Activated effector memory CD4-positive, alpha-beta T cell treated with anti-CD3 and anti-CD28 coated beads, Interleukin-2, amount 50 U/mL, for 16 hours (primary cell): ENCODE measurements at places on chromosomes 1 and 21.

GRCh38 chr1:170415710-170416372 is 116.1 kb upstream of the GORAB start:
- no peak for DNase-seq

GRCh38 chr21:39029086-39029755 is 154.0 kb downstream of the PSMG1 start:
- no peak for DNase-seq

- no peak for DNase-seq
Observed at GRCh38 chr1:204991342-204991844, 51.6 kb upstream of the CNTN2 start.

DNA sequence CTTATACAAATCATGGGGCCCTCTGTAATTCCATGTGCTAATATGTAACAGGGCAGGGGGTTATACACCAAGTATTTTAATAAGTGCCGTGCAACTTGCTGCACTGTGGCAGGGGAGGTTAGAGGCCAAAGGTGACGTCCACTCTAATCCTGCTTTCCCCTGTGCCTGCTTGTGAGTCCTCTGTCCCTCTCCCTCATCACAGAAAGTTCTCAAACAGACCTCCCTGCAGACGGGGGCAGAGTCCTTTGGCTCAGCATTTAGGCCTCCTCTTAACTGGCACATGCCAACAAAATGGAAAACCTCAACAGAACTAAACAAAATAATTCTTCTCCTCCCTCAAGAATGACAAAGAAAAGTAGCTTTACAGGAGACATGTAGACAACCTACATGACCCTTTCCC is 2.9 kb downstream of the RXRG start:
- no peak for DNase-seq

GRCh38 chr1:175514387-175514953 is 228.9 kb downstream of the TNR start:
- DNase-seq = no peak

- peak; percentile 24 for DNase-seq
Observed at GRCh38 chr1:36622741-36623648, 140.3 kb upstream of the CSF3R start.

GRCh38 chr1:160414881-160415280 is 14.5 kb downstream of the VANGL2 start:
- no peak for DNase-seq

DNA sequence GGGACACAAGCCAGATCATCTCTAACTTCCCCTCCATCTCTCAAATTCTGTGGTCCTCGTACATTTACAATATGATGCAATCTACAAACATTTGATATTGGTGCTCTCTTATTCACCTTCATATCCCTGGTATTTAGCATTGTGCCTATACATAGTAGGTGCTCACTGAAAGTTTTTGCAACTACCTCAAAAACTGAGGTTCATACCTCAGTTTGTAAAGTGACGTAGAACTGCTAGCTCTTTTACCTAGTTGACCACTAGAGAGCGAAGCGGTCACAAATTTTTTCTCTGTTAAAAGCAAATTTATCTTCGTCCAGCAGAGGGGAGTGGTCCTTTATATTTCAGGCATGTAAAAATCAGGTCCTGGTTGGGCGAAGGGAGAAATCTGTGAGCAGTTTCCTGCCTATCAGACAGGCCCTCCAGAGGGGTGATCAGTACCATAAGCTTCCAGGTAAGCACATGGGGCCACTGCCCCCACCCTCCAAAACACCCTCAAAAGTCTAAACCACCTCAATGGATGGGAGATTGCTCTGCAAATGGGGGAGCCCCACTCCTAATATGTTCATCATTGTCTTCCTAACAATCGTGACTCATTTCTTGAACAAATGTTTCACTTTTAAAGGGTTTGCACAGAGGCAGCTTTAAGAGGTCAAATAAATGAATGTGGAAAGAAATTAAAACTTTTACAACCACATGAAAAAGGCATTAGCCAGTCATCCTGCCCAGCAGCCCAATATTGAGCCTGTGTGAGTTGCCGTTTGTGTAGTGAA is 10.6 kb upstream of the HLCS start:
- DNase-seq = peak; percentile 73

DNA sequence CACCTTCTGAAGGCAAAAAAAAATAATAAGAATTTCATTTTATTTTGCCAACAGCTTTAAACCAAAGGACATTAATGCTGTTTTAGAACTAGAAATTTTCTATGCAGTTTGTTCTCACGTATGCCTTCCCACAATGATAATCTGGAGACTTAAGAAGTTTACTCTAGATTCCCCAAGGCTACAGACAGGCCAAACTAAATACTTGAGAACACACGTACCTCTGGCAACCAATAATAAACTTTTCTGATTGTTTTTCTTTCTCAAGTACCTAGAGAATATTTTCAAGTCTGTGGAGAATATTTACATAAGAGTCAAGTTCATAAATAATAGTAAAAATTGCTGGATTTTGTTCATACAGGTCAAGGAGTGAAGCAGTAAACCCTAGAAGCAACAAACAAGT is 15.9 kb downstream of the CLDN8 start:
- no peak for DNase-seq

DNA sequence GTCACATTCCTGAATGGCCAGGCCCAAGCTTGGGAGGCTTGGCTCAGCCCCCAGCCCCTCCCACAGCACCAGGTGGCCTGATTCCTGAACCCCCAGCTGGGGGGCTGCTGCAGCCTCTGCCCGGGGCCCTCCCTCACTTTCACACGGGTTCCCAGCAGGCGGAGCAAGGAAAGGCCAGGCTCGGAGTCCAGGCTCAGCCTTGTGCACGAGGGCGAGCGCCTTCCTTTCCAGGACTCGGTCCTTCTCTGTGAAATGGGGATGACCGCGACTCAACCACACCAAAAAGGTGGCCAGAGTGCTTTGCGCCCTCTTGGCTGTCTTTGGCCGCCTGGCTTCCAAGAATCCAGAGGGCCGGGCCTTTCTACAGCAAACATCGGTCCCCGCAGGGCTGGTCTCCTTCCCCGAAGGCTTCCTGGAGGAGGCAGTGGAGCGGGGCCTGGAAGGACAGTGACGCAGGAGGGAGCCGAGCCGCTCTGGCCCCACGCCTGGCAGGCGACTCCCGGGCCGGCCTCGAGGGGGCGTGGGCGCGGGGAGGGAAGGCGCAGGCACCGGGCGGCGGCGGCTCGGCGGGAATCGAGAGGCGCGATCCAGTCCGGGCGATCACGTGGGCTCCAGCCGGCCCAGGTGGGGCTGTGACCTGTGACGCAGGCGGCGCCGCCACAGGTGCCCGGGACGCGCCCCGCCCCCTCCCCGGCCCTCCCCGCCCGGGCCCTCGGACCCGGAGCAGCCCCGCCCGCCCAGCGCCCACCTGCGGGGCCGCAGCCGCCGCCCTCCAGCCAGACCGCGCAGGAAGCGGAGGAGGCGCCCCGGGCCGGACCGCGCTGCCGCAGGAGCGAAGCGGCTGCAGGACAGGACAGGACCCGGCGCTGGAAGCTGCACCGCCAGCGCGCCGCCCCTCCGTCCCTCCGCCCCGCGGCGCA is at the start of gene ARHGEF16:
TSS of gene ARHGEF16 (plus strand) at position 775 of the 920 bp plus-strand sequence. CDS start 8,420 bp downstream, outside the sequence.
- DNase-seq = peak; percentile 74

DNA sequence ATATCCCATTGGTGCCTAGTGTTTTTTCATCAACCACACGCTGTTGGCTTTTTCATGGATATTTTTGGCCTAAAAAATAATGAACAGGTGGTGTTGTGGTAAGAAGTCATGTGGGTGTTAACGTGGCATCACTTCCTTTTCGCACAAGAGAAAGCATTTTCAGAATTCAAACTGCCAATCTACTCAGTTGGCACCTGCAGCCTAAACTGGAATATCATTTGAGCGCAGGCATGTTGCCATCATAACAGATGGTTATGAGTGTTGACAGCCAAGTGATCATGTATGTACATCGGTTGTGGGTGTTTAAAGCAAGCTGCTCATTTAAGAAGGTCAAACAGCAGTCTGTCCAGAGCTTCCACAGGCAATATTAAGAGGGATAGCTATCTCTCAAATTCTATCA is 1963.0 kb downstream of the NCAM2 start:
- no peak for DNase-seq

- DNase-seq = no peak
Observed at GRCh38 chr21:15219039-15219438, 154.2 kb upstream of the NRIP1 start.

DNA sequence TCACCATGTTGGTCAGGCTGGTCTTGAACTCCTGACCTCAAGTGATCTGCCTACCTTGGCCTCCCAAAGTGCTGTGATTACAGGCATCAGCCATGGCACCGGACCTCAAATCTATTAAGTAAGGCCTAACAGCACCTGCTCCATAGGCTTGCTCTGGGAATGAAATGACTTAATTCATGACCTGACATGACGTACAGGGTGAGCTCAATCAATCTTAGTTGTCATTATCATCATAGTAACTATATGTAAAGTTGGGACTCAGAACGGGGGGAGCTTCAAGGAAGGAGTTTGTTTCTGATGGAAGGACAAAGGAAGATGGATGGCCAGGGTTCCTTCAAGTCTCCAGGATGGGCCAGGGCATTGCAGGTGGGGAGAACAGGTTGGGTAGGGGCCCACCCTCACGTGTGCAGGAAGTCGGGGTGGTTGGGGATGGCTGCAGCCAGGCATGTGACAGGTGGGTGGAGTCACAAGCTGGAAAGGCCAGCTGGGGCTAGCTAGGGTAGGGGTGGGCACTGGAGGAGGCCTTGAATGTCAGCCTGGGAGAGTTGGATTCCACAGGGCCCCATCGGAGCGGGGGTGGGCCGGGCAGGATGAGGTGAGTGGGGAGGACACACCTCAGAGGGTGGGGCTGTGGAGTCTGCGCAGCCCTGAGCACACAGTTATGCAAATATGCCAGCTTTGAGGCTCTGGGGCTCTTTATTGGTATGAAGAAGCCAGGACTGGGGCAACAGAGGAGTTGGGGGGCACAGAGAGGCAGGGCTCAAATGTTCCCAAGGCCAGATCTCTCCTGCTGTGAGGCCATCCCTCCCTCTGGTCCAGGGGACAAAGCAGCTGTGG is 9.6 kb downstream of the TRIM62 start:
- no peak for DNase-seq

DNA sequence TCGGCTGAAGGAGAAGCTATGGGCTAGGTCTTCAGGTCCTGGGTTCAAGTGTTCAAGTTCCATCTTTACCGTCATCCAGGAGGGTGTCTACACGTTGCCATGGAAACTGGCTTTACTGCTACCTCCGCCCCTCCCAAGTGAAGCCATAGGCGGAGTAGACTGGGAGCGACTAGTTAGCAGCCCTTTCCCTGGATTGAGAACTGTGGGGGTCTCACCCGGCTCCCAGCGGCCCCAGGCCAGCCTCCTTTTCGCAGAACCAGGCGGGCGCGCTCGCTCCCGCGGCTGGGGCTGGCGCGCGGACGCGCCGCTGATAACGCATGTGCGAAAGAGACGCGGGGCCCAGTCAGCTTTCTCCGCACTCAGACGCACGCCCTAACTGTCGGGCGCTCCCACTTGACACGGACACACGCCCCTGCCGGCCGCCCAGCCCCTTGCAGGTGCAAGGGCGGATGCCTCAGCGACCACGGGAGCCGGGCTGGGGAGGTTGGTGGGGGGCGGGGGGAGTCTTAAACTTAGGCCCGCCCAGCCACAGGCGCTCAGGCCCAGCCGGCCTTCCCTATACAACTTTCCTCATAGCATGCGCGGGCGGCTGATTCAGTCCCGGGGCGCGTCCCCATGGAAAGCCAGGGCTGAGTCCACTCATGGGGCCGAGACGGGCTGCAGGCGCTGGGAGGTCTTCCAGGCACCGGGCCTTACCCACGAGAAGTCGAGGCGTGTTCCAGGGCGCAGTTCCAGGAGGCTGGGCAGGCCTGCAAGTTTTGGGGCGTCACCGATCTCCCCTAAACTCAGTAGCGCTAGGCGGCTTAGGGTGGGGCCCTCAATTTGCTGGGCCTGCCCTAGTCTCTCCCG is 7.4 kb downstream of the EFNA4 start:
- DNase-seq = peak; percentile 90

GRCh38 chr1:1245817-1246576 is 525 bp downstream of the C1QTNF12 start:
- no peak for DNase-seq

DNA sequence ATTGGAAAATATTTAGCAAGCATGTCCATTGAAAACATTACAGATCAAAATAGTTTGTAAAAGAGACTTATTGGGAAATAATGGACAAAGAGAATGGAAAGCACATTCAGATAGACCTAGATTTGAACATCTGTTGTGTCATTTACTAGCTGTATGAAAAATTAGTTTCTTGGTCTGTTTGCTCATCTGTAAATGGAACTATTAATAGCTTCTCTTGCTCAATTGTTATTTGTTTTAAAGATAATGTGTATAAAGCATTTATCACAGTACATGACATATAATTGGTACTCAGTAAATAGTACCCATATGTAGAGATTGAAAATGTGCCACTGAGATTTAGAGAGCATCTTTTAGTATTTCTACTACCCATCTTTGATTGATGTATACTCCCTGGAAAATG is 25.9 kb downstream of the RPAP2 start:
- DNase-seq = no peak

- no peak for DNase-seq
Observed at GRCh38 chr1:161792740-161793139, 26.6 kb downstream of the ATF6 start.

DNA sequence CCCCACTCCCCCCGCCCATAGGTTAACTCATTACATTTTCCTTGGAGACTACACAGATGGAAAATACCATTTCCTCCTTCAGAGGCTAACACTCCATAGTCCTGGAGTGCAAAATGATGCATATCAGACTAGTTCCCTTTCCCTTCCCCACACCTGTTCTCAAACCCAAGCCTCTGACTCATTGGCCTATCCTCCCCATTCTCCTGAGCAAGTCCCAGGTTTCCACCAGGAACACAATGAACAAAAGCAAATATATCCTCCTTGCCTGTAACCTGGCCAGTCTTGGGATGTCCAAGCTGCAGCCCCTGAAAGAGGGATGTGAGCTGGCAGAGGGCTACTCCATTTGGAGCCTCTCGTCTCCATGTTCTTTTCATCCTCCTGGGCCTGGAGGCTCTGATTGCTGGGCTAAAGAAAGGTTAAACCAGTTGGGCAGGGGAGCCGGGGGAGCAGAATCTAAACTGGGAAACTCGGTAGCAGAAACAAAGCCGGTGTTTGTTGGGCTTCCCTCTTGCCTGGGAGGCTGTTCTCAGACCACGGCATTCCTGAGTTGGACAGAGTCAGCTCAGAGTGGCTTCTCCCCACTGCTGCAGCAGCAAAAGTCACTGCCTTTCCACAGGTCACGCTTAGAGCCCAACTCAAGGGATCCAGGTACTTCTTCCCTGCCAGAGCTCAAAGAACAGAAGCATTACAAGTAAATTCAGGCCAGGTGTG is 13.9 kb downstream of the SSR2 start:
- no peak for DNase-seq
